ENCODE measurements at places on chromosomes 16 and 17.

DNA sequence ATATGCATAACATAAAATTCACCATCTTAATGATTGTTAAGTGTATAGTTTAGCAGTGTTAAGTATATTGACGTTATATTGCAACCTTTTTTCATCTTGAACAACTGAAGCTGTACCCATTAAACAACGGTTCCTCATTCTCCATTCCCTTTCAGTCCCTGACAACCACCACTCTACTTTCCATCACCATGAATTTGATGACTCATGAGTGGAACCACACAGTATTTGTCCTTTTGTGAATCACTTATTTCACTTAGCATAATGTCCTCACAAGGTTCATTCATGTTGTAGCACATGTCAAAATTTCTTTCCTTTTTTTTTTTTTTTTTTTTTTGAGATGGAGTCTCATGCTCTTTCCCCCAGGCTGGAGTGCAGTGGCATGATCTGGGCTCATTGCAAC, 46.0 kb downstream of the HOXB1 start:
- DNase-seq = no peak

- peak; percentile 74 for DNase-seq
These were observed 6.0 kb downstream of the MYO1D start for GRCh38 chr17:32870969-32871368.

- no peak for DNase-seq
These were observed 17.6 kb downstream of the CTU2 start for GRCh38 chr16:88723911-88724310.

- peak; percentile 72 for DNase-seq
These were observed 717 bp downstream of the UBE2Z start for GRCh38 chr17:48908853-48909394.

GRCh38 chr16:10388988-10389387, 3.1 kb downstream of the ATF7IP2 start:
- no peak for DNase-seq

DNA sequence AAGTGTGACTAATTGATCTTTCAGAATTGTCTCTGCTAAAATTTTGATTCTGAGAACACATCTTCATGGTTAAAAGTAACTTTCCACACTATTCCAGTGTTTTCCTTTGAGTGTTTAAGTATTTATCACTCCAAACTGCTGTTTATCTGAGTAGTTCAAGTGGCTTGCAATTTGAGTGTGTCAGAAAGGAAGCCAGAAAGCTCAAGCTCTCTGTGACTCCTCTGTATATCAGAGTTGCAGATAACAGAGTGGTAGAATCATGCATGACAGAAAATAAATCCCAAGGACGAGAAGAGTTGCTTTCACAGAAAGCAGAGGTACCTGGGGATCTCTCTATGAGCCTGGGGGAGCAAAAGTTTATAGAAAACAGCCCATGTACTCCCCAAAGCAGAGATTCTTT, 130.0 kb downstream of the CYB561 start:
- no peak for DNase-seq

All from tibial artery (tissue), 4 donors.